Uterine smooth muscle cell (primary cell): ENCODE measurements at places on chromosomes 1 and 21. TPM values are rescaled to one million over a fixed set of nuclear protein-coding genes. Genes with fewer than 3 reads are reported as not detected.

Gene UAP1
- 181 and 262 TPM in 2 replicates for total RNA-seq

Gene RUNX1
- total RNA-seq = 22.1 and 24.4 TPM in 2 replicates

Gene OVAAL
- not detected in 2 replicates for total RNA-seq

Gene SH2D5
- 23.7 and 29.5 TPM in 2 replicates for total RNA-seq

Gene OR6P1
- not detected in 2 replicates for total RNA-seq

Gene TMPRSS3
- not detected in 2 replicates for total RNA-seq

Gene ANXA9
- 1.1 and 1.3 TPM in 2 replicates for total RNA-seq

Gene TAF12
- 46.8 and 47.1 TPM in 2 replicates for total RNA-seq
